ENCODE measurements at places on chromosomes 13 and 19.

DNA sequence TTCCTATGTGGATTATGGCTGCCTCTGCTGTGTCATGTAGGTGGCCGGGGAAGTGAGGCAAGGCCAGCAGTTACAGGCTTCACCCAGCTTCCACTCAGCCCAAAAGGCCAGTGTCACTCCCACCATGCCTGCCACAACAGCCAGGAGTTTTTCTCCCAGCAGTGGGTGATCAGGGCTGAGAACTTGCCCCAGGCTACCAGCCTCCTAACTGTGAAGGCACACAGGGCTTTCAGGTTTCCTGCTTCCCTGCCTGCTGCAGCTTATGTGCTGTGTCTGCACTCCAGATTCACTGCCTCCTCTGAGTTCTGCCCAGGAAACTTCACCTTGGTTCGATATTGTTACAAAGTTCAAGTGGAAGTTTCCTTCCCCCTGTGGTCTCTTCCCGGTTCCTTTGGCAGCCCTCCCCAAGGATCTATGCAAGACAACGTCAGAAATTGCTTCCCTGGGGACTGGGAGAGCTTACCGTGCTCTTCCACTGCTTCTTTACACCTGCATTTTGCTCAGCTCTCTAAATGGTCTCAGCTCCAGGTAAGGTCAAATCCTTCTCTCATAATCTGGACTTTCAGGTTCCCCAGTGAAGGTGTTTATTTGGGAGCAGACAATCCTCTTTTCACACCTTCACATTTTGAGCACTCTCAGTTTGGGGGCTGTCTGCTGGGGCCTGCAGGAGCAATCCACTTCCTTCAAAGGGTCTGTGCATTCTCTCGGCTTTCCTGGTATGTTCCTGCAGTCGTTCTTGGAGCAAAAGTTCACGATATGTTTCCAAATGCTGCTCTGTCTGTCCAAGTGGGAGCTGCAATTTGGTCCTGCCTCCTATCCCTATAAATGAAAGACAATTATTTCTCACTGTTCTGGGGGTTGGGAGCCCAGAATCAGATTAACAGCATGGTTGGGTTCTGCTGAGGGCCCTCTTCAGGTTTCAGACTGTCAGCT, 1730.1 kb upstream of the PRR20A start:
- no peaks in the 10 kb centered on the region for H3K27me3 ChIP-seq
- H3K4me3 ChIP-seq: no peak overlapping the region
- H3K36me3 ChIP-seq: no peaks in the 10 kb centered on the region
- H3K27ac ChIP-seq: no peak overlapping the region
- no peaks in the 10 kb centered on the region for H3K4me1 ChIP-seq

DNA sequence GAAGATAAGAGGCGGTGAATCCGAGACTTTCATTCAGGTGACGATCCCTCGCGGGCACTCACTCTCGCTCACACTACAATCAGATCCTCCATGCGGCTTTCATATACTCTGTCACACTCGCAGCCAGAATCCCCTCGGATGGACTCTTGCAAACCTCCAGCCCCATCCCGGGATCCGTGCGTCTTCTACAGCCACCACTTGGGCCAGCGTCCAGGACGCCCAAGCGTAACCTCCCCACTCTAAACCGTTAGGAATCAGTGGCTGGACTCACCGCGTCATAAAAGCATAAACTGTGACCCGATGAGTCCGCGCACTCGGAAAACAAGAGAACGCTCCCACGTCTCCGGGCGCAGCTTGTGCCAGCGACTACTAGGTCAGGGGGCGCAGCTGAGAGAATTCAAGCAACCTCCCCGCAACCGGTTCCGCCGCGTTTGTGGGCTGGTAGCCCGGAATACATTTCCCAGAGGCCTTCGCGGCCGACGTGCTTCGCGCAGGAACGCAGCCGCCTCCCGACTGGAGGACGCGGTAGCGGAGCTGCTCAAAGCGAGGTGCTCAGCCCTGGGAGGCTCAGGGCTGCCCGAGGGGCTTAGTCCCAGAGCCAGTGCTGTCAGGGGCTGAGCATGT, 27.6 kb downstream of the ZNF607 start:
- no peaks in the 10 kb centered on the region for H3K27me3 ChIP-seq
- peak; percentile 36 for DNase-seq
- H3K4me3 ChIP-seq: peak overlapping the region; percentile 82
- H3K27ac ChIP-seq: peak overlapping the region; percentile 60
- H3K4me1 ChIP-seq: peaks cover 9% of the 10 kb centered on the region
- H3K36me3 ChIP-seq: peaks cover 3% of the 10 kb centered on the region

GRCh38 chr19:3801412-3802096, 15.4 kb upstream of the MATK start:
- no peaks in the 10 kb centered on the region for H3K27me3 ChIP-seq
- H3K36me3 ChIP-seq: no peaks in the 10 kb centered on the region
- peaks cover 11% of the 10 kb centered on the region for H3K4me1 ChIP-seq
- peak; percentile 44 for DNase-seq

- no peaks in the 10 kb centered on the region for H3K27me3 ChIP-seq
- no peak overlapping the region for H3K4me3 ChIP-seq
- H3K4me1 ChIP-seq: no peaks in the 10 kb centered on the region
- no peak overlapping the region for H3K27ac ChIP-seq
Observed at GRCh38 chr19:43362745-43363144, 9.3 kb downstream of the CD177 start.

GRCh38 chr13:27790523-27790922, 1.8 kb upstream of the GSX1 start:
- no peaks in the 10 kb centered on the region for H3K36me3 ChIP-seq
- peaks cover 35% of the 10 kb centered on the region for H3K4me1 ChIP-seq
- H3K27me3 ChIP-seq: peaks cover 47% of the 10 kb centered on the region
- no peak for DNase-seq
- peak overlapping the region; percentile 75 for H3K4me3 ChIP-seq

Data from CD4-positive, CD25-positive, alpha-beta regulatory T cell (primary cell).